Epithelial cell of proximal tubule (primary cell): ENCODE measurements at places on chromosomes 4 and X. TPM values are rescaled to one million over a fixed set of nuclear protein-coding genes. Genes with fewer than 3 reads are reported as not detected.

The TRPC5OS gene
- not detected in 2 replicates for total RNA-seq

The IL1RAPL2 gene
- not detected in 2 replicates for total RNA-seq

The SLC30A9 gene
- 53.6 and 57.6 TPM in 2 replicates for total RNA-seq

GRCh38 chr4:149280806-149281205 is 534.8 kb downstream of the IQCM start:
- no peak for DNase-seq
